Brain (organoid and tissue), 16 donors: ENCODE measurements at places on chromosomes 5 and 9.

- DNase-seq: no peak
Observed at GRCh38 chr5:154375329-154376008, 70.3 kb upstream of the SAP30L start.

GRCh38 chr5:137627293-137627692 is 108.6 kb downstream of the KLHL3 start:
- DNase-seq: no peak

GRCh38 chr5:36590513-36591286 is 15.7 kb upstream of the SLC1A3 start:
- DNase-seq: peak; percentile 27

- no peak for DNase-seq
Observed at GRCh38 chr9:20191228-20191840, 402.5 kb upstream of the SLC24A2 start.

DNA sequence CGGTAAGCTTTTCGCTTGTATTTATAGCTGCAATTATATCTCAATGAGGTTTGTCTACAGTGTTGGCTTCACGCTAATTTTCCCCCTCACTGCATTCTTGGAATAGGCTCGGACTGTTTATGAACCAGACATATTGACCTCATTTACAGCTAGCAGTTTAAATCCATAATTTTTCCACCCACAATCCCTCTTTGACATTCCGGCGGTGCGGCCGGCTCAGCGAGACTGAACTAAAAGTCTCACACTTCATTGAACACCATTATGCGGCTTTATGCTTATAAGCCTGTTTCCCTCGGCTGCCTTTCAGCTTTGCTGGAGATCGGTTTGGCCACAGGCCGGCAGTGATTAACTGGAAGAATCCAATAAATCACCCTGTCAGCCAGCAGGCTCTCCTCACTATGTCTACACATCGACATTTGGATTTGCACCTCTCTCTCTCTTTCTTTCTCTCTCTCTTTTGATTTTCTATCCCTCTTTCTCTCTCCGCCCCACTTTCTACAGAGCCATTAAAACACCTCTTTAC is 315.0 kb upstream of the TLE4 start:
- DNase-seq: peak; percentile 92

DNA sequence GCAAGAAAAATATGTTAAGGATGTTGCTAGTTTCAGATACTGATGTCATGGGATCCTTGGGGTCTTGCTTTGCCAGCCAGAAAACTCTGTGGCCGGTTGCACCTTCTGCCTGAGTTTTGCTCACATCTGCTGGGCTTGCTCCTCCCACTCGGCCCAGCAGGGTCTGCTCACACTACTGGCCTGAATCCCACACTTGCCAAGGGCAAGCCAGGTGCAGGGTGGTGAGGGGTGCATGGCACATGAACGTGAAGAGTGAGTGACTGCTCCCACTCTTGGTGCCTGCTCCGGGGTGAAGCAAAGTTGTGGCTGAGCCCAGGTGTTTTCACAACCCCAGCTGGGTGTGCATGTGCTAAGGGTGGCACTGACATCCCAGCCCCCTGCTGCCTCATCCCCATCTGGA is 83.1 kb upstream of the STARD4 start:
- DNase-seq: no peak

GRCh38 chr5:156984064-156984463 is 21.0 kb upstream of the TIMD4 start:
- no peak for DNase-seq

- no peak for DNase-seq
Observed at GRCh38 chr9:120484162-120484561, 95.8 kb downstream of the CDK5RAP2 start.

GRCh38 chr9:127178686-127179632 is 56.5 kb upstream of the ANGPTL2 start:
- no peak for DNase-seq

GRCh38 chr9:120284821-120285220 is 295.1 kb downstream of the CDK5RAP2 start:
- DNase-seq: no peak

DNA sequence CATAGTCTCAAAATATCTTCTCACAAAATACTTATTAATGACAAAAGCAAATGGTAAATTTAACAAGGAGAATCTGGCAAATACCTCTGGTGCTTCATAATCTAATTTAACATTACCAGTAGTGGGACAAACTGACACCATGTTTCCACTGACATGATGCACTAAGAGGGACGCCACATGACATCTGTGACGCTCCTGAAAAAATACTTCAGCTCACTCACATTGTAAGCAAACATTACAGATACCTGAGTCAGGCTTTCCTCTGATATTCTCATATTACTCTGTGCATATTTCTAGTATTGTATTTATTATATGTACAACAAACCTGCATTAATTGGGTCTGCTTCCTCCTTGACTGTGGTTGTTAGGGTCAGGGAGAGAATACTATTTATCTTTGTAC is 56.7 kb upstream of the OSMR start:
- no peak for DNase-seq

DNA sequence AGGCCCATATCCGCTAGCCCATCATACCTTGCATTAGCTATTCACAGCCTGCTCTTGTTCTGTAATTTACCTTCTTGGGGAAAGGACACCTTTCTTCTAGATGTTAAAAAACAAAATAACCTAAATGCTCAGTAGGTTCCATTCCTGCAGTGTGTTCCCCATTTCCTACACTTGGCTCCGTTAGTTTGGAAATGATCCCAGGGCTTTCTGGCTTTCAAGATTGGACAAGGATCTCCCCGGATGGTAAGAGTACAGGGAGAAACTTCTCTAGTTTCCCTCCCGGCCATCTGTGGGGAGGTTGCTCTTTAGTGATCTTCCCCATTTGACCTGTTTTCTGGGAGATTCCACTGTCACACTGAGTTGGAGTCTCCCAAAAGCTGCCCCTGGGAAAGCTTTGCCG is 27.3 kb upstream of the STC2 start:
- DNase-seq: no peak

- DNase-seq: no peak
Observed at GRCh38 chr9:22815246-22815645, 368.6 kb downstream of the DMRTA1 start.

- DNase-seq: no peak
Observed at GRCh38 chr9:92724528-92725265, 39.9 kb downstream of the BICD2 start.
